ENCODE measurements at places on chromosomes 6 and 20.

DNA sequence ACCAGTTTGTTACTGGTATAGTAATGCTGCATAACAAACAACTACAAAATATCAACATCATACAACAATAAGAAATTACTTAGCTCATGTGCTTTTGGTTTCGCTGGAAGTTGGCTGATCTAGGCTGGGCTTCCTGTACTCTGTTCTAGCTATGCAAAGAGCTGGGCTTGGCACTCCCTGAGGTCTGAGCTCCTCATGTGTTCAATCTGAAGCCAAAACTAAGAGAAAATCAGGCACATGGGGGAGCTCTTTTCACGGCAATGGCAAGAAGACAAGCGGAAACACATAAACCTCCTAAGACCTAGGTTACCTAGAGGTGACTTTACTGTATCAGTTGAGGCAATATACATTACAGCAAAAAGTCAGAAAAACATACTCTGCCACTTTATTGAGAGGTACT, 574.2 kb downstream of the KHDRBS2 start:
- no peaks in the 10 kb centered on the region for H3K4me1 ChIP-seq
- DNase-seq, result no peak
- no peak overlapping the region for H3K27ac ChIP-seq
- H3K36me3 ChIP-seq, result no peaks in the 10 kb centered on the region

DNA sequence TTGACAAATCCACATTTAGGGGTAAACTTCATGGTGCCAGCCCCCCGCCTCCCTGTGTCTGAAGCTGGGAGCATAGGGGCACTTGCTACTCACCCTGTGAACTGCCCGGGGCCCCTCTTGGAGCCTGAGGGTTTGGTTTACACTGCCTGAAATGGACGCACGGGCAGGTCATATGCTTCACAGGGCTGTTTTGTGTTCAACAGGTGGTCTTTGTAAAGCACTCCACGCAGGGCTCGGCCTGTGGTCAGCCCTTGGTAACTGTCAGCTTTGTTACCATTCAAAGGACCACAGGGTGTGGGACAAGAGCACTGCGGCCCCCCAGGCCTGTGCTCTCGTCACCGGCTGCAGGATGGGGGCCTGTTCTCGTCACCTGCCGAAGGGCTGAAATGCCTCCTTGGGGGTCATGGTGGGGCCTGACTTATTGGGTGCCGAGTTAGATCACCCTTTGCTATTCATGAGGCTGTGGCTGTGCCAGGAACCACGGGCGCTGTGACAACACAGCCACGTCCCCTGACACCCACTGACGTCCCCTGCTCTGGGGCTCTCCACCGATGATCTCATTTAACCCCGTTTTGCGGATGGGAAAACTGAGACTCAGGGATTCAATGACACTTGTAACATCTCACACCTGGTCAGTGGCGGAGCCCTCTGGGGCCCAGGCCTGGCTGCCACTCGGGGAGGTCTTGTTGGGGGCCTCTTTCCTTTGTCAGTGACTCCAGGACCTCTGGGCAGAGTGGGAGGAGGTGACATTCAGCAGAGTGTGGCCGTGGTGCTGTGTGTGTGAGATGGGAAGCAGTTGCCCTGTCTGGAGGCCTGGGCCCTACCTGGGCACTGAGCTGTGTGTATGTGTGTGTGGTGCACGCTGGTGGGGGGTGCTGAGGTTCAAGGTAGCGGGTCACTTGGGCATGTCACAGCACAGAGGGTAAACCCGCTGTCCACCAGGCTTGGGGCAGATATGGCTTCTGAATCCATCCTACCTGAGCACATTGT, 24.9 kb downstream of the ZBP1 start:
- no peaks in the 10 kb centered on the region for H3K36me3 ChIP-seq
- peaks cover 27% of the 10 kb centered on the region for H3K27me3 ChIP-seq
- DNase-seq, result no peak

- H3K4me3 ChIP-seq, result no peak overlapping the region
- DNase-seq, result no peak
- H3K27ac ChIP-seq, result no peak overlapping the region
- no peaks in the 10 kb centered on the region for H3K36me3 ChIP-seq
- H3K27me3 ChIP-seq, result no peaks in the 10 kb centered on the region
These were observed 13.6 kb downstream of the IP6K3 start for GRCh38 chr6:33732817-33733708.

DNA sequence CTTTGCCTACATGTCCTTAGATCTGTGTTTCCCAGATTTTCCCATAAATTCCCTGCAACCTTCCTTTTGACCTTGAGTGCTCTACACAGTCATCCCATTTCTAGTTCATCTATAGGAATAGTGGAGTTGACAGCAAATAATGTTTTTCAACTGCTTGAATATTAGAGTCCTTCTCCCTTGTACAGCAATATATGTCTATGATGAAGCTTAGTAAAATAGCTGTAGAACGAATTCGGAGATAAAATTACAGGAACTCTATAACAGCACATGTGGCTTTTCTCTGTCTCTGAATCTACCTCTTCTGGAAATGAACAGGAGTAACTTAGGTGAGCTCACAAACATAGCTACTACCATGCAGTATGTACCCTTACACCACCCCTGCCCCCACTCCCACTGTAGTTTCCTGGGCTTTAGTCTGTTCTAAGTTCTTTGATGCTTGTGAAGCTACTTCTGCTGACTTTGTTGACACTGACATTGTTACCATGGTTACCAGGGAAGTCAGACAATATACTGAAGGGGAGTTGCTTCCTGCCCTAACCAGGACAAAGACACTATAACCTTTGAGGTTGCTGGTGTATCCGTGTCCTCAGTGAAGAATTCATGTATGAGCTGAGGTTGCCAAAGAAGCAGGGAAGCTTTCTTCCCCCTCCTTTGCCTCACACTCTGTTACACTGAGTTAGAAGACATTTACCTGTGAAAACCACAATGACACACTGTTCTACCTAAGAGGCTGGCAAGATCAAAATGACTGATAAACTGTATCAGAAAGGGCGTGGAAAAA, 35.8 kb upstream of the SHLD1 start:
- H3K27me3 ChIP-seq, result no peaks in the 10 kb centered on the region
- peak overlapping the region; percentile 79 for H3K27ac ChIP-seq
- no peaks in the 10 kb centered on the region for H3K36me3 ChIP-seq
- peak; percentile 30 for DNase-seq

DNA sequence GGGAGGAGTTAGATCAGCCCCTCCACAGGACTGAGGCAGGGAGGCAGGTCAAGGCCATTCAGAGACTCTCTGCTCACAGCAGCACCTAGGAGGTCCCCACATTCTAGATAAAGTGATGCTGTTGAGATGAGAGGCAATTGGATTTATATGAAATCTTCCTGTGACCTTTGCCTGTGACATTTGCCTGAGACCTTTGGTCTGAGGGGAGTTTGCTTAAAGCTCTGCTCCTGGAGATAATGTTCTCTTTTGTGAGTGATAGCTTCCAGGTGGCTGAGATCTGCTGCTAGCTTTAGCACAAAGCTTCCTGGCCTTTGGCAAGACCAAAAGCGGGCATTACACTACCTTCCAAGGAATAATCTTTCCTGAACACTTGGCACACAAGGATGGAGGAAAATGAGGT, 43.3 kb downstream of the TMEM244 start:
- H3K36me3 ChIP-seq, result no peaks in the 10 kb centered on the region
- H3K27ac ChIP-seq, result no peak overlapping the region
- H3K27me3 ChIP-seq, result peaks cover 16% of the 10 kb centered on the region
- H3K4me1 ChIP-seq, result peaks cover 20% of the 10 kb centered on the region
- H3K4me3 ChIP-seq, result peak overlapping the region; percentile 6

DNA sequence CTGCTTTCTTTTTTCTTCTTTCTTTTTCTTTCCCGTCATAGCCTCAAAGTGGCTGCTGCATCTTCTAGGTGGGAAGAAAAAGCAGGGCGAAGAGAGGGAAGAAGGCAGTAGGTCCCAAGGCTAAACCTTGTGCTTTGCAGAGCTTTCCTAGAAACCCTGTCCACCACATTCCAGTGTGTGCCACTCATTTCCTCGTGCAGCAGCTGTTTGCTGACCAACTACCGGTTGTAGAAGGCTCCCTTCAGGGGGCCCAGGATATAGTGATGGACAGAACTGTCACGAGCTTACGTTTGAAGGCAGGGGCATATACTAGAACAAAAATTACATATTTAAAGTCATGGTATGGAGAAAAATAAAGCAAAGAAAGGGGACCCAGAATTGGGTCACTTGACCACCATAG, 103.0 kb downstream of the SASH1 start:
- no peak overlapping the region for H3K4me3 ChIP-seq
- H3K4me1 ChIP-seq, result peaks cover 18% of the 10 kb centered on the region
- no peak for DNase-seq
- H3K27ac ChIP-seq, result no peak overlapping the region
- H3K27me3 ChIP-seq, result peaks cover 31% of the 10 kb centered on the region

DNA sequence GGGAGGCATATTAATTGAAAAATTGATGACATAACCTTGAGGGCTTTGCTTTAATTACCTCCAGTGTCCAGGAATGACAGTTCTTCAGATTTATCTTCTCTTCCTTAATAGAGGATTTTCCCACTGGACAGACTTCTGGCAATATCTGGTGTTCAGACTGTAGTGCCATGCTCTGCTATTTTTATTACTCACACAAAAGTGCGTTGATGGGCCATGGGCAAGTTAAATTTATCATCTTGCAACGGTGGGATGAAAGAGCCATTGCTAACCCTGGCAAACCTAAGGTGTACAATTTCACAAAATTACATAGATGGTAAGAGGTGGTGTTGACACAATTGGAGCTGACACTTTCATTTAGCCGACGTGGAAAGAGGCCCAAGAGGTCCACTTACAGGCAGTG, 253.7 kb upstream of the PLCB4 start:
- H3K27me3 ChIP-seq, result no peaks in the 10 kb centered on the region
- no peaks in the 10 kb centered on the region for H3K4me1 ChIP-seq
- no peak overlapping the region for H3K27ac ChIP-seq
- H3K36me3 ChIP-seq, result no peaks in the 10 kb centered on the region

DNA sequence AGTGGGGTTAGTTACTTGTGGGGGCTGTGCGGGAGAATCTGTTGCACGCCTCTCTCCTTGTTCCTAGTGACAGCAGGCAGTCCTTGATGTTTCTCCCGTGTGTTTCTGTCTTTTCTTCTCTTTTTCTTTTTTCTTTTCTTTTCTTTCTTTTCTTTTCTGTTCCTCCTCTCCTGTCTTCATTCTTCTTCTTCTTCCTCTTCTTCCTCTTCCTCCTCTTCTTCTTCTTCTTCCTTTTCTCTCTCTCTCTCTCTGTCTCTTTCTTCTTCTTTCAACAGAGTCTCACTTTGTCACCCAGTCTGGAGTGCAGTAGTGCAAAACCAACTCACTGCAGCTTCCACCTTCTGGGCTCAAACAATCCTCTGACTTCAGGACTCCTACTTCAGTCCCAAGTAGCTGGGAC, 6.8 kb upstream of the AIG1 start:
- H3K27me3 ChIP-seq, result peaks cover 6% of the 10 kb centered on the region
- H3K4me3 ChIP-seq, result no peak overlapping the region
- no peaks in the 10 kb centered on the region for H3K4me1 ChIP-seq
- H3K27ac ChIP-seq, result no peak overlapping the region

DNA sequence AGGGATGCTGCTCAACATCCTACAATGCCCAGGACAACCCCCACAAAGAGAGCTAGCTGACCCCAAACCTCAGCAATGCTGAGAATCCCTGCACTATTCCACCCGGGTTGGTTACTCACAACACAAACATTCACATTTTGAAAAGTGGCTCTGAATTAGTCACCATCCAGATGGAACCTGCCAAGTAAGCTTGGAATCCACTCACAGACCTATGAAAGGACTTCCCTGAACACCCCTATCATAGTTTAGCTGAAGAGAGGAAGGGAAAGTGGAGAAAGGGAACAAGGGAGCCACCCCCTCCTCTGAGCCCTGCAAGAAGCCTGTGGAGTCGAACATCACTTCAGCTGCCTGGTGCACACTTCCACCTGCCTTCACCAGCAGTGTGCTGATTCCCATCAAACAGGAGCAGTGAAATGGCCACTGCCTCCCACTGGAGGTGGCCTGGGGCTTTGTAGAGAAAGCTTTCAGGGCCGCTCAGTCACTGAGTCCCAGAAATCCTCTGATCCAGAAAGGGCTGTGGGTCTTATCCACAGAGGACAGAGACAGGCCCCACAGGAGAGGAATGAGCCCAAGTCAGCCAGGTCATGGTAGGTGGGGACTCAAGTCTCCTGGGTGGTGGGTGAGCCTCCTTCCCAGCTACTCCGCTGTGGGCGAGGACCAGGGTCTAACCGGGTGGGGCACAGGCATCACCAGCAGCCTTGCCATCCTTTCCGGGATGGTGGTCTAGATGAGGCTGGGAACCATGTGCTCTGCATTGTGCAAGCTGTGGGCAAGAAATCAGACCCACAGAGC, 203.7 kb downstream of the SYNDIG1 start:
- H3K4me1 ChIP-seq, result no peaks in the 10 kb centered on the region
- H3K36me3 ChIP-seq, result no peaks in the 10 kb centered on the region
- no peak overlapping the region for H3K27ac ChIP-seq
- no peak overlapping the region for H3K4me3 ChIP-seq
- no peaks in the 10 kb centered on the region for H3K27me3 ChIP-seq

DNA sequence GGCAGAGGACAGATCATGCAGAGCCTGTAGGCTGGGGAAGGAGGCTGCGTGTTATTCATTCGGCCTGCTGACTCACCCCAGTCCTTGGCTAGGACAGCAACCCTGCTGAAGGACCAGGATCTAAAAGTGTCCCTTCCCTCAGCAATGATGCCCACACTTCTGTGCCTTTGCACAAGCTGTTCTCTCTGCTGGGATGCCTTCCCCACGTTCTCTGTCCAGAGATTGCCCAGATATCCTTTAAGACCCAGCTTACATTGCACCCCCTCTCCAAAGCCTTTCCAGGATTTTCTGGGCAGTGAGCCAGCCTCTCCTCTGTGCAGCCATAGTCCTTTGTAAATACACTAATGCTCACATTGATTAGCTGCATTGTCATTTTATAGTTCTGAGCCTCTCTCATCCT, 99.3 kb upstream of the CHD6 start:
- H3K27ac ChIP-seq, result no peak overlapping the region
- H3K4me1 ChIP-seq, result no peaks in the 10 kb centered on the region
- no peaks in the 10 kb centered on the region for H3K36me3 ChIP-seq
- DNase-seq, result no peak
- peaks cover 4% of the 10 kb centered on the region for H3K27me3 ChIP-seq
- H3K4me3 ChIP-seq, result no peak overlapping the region

DNA sequence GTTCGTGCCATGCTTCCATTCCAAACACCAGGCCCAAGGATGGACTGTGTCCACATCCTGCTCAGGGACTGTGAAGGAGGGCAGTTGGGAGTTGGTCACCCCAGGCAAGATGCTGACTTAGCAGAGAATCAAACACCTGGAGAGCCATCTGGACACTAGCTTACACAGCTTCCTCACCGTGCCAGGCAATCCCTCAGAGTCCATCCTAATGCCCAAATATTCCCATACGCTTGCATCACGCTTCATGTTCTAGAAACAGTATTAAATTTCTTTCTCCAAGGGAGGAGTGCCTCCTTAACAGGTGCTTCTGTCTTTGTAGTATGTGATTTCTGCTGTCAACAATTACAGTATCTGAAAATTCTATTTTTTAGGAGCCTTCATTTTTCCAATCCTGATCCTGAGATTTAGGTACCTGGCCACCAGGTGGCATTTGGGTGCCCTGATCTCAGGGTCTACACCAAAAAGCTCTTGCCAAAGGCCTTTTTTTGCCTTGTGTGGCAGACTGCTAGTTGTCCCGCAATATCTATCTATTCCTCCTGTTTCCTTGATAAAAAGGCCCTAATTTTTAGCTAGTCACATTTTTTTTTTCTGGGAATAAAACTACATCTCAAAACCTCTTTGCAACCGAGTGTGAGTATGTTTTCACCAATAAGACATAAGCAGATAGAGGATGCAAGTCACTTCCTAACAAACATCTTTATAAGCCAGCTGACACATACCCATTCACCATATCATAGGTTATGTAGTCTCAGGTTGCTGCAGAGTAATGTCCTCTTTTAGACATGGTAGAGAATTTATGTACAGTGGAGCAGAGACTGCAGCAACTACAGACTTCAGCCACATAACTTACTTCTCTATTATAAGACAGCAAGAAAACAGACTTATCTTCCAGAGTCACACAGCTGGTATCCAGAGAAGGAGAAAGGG, 85.0 kb downstream of the PREP start:
- no peaks in the 10 kb centered on the region for H3K4me1 ChIP-seq
- no peak for DNase-seq
- no peak overlapping the region for H3K4me3 ChIP-seq
- peaks cover 31% of the 10 kb centered on the region for H3K36me3 ChIP-seq
- no peak overlapping the region for H3K27ac ChIP-seq
